ENCODE measurements at places on chromosomes 13 and 19.

GRCh38 chr19:40721936-40722661 lies 5.2 kb downstream of the ITPKC start:
- DNase-seq, result no peak

DNA sequence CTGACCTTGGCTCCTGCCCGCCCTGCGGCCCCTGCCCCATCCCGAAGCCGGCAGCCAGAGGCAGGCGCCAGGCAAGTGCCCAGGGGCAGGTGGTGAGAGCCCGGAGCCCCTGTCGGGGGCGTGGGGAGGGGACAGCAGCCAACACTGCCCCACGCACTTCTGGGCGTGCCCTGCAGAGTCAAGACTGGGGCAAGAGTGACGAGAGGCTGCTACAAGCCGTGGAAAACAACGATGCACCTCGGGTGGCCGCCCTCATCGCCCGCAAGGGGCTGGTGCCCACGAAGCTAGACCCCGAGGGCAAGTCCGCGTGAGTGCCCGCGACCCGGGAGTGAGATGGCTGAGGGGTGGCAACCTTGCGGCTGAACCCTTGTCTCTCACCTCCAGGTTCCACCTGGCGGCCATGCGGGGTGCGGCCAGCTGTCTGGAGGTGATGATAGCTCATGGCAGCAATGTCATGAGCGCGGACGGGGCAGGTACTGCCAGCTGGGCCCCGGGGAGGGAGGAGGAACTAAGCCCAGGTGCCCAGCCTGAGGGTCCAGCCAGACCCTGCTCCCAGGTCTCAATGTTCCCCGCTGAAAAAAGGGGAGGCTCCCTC lies 17.3 kb downstream of the ANKRD24 start:
- DNase-seq, result no peak

GRCh38 chr19:1136201-1136600 lies 32.4 kb downstream of the GPX4 start:
- no peak for DNase-seq

DNA sequence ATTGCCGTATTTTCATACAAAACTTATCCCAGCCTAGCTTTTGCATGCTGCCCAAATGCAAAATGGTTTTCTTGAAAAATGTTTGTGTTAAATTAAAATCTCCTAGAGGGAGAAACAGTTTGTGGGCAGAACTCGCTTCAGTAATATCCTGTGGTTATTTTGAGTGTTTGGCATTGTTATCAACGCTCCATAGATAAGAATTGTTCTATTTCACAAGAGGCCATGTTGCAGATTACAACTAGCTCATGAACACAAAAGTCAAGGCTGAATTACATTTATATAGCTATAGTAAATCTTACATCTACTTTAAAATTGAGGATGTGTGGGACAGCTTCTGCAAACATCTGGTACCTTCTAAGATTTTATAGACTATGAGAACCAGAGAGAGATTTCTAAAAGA lies 447.9 kb downstream of the DCT start:
- no peak for DNase-seq

DNA sequence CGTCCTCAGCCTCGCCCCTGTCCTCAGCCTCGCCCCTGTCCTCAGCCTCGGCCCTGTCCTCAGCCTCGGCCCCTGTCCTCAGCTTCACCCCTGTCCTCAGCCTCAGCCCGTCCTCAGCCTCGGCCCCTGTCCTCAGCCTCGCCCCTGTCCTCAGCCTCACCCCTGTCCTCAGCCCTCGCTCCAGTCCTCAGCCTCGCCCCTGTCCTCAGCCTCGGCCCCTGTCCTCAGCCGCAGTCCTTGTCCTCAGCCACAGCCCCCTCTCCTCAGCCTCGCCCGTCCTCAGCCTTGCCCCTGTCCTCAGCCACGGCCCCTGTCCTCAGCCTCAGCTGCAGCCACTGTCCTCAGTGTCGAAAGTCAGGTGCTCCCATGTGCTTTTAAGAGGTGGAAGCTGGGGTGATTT lies 10.5 kb downstream of the C13orf46 start:
- no peak for DNase-seq

DNA sequence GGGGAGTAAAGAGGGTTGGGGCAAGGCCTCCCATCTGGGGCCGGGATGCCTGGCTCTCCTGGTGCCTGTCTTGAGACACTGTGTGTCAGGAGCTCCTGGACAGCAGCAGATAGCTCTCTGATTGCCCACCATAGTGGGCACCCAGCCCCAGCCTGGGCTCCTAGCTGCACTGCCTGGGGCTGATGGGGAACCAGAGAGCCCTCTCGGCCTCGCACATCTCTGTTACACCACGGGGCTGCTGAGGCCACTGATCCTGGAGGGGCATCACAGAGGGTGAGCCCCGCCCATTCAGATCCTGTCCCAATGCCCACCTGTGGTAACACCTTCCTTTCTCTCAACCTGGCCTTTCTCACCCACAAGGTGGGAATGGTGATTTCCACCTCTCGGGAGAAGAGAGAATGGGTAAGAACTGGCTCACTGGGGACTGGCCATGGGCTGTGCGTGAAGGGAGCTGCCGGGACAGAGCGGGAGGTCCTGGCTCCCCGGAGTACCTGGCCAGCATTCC lies 135.9 kb downstream of the URI1 start:
- DNase-seq, result no peak

GRCh38 chr19:38717051-38717450 lies 27.2 kb downstream of the CAPN12 start:
- no peak for DNase-seq

All from CD4-positive, alpha-beta memory T cell (primary cell).